ENCODE measurements at places on chromosomes 11 and 22.
A peak's percentile ranks its signal among the peaks of the same experiment; 100 is the strongest.

- DNase-seq: no peak
Observed at GRCh38 chr11:125960771-125961170, 14.9 kb downstream of the VSIG10L2 start.

DNA sequence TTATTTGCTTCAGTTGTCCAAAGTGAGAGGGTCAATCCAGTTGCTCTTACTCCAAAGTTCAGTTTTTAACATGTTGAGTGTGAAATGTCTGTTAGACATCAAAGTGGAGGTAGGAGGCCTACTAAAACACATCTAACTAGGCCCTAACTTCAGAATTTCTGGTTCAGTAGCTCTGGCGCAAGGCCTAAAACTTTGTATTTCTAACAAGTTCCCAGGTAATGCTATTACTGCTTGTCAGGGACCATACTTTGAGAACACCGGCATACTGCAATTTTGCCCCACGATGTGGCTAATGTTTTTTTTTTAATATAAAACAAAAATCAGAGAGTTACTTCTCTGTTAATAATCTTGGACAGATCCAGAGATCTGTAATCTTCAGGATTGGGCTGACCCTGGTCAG is 72.4 kb upstream of the LRRC55 start:
- DNase-seq: no peak

- DNase-seq: no peak
Observed at GRCh38 chr11:77047007-77047927, 13.1 kb downstream of the B3GNT6 start.

GRCh38 chr11:68825571-68825970 is 16.1 kb downstream of the CPT1A start:
- DNase-seq: no peak

DNA sequence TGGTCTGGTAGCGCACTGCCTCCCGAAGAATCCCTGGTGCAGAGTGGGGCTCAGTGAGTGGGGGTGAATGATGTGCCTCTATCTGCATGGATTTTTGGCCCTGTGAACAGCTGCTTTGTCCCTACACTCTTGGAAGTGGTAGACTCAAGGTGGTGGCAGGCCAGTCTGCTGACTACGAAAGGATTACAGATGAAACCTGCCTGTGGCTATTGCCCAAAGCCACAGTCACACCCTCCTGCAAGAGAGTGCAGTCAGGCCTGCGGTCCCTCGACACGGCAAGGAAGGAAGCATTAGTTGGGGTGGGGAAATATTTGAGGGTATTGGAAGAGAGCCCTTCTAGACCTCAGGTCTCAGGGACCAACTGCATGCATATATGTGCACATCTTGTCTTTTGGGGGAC is 63.7 kb downstream of the DSCAML1 start:
- no peak for DNase-seq

GRCh38 chr11:133171374-133171773 is 360.9 kb downstream of the OPCML start:
- no peak for DNase-seq

DNA sequence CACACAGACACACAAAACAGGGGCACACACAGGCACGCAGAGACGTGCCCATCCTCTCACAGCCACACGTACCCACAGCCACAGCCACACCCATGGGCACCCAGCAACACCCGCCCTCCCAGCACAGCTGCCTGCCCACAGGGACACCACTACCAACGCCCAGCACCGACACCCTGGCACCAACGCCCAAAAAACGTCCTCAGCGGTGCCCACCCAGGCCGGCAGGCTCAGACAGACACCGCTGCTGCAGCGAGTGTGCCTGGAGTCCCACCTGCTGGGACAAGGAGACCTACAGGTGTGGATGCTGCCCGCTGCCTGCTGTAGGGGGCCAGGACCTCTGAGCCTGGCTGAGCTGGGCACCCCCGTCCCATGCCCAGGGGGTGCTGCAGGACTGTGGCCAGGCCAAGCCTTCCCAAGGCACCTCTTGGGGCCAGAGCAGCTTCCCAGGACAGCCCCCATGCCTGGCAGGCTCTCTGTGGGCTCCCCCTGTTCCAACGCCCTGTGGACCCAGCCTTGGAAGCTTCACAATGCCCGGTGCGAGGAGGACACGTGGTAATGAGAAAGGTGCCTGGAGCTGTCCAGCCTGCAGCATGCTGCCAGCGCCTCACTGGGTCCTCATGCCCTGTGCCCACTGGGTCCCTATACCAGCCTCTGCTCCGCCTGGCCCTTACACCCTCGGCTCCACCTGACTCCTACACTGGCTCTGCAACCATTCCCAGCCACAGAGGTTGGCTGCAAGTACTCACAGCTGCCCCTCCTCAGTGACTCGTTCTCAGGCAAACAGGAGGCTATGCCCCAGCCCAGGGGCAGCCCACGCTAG is 45.8 kb upstream of the TH start:
- DNase-seq: no peak

- peak; percentile 63 for DNase-seq
Observed at GRCh38 chr11:116895048-116895757, 57.8 kb upstream of the APOA1 start.

GRCh38 chr22:31106731-31107177 is 614 bp downstream of the SELENOM start:
- no peak for DNase-seq

DNA sequence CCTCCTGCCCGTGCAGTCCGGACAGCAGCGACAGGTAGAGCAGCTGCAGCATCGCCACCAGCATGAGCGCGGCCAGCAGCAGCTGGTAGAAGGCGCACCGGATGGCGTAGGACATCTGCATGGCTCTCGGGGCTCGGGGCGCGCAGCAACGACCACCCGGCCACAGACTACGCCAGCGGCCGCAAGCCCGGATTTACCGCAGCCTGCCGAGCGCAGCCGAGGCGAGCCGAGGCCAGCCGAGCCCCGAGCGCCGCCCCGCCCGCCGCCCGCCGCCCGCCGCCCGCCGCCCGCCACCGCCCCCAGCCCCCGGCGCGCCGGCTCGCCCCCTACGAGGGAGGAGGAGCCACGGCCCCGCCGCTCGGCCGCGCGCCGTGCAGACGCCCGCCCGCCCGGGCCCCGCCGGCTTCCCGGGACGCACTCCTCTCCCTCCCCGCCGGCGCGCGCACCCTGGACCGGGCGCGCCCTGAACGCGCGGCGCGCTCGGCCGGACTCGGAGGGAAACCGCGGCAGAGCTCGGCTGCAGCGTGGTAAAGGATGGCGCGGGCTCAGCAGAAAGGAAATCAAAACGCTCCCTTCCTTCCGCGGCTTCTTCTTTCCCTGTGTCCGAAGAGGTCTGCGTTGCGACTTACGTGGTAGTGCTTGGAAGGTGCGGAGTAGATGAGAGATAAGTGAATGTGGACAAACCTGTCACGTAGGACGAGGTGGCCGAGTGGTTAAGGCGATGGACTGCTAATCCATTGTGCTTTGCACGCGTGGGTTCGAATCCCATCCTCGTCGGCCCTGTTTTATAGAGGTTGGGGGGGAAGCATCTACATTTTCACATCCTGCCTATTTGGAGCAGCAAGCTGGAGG is at the start of gene B4GAT1:
Gene B4GAT1, minus strand, starts transcription at position 205 of the 852 bp plus-strand sequence. Its CDS starts 84 bp downstream, at position 121.
- peak; percentile 80 for DNase-seq

DNA sequence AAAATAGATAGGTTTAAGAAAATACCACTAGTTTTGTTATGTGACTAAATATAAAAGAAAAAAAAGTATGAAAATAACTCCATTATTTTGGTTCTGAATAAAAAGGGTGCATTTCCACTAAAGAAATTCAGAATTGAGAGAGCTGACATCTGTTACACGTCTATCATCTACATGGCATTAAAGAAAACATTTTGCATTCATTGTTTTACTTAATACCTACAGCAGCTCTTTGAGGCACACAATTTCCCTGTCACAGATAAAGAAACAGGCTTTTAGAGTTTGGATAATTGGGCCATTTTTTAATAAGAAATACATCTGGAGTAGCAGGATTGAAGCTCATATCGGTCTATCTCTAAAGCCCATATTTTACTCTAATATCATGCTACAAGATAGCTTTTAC is 145.7 kb upstream of the LUZP2 start:
- DNase-seq: no peak

DNA sequence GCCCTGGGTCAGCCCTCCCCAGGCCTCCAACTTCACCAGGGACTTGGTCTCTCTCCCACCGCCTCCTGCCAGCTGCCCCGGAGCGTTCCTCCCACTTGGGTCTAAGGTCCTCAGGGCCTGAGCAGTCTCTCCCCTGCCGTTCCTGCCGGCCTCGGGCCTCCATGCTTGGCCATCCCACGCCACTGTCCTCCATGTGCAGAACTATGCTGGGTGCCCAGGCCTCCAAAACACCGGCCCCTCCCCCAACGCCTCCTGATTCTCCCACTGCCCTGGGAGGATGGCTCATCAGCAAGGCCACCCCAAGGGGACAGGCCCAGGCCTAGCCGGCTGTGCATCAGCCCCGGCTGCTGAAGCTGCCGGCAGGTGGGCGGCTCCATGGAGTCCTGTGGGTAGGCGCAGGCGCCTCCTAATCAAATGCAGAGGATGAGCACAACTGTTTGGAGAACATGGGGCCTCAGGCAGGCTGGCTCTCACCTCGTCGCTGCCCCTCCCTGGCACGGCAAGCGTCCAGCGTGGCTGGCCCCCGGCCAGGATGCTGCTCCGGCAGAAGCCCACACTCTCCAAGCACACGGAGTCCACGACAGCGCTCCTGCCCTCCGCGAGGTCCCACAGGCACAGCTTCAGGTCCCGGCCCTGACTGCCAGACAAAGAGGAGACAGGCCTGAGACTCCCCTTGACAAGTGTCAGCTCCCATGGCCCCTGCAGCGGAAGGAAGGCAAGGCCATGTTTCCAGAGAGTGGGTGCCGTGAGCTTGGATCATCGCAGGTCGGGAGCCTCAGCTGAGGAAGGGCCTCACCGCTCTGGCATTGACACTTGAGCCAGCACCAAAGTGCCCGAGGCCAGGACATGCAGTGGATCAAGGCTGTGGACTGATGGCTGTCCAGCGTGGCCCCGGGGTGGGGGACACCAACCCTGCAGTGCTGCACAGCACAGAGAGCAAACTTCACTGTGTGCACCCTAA is 42.6 kb downstream of the GNB1L start:
- no peak for DNase-seq

GRCh38 chr11:64656862-64657261 is 65.8 kb downstream of the SLC22A12 start:
- DNase-seq: peak; percentile 57

- DNase-seq: no peak
Observed at GRCh38 chr11:124643605-124644425, 21.2 kb downstream of the TBRG1 start.

DNA sequence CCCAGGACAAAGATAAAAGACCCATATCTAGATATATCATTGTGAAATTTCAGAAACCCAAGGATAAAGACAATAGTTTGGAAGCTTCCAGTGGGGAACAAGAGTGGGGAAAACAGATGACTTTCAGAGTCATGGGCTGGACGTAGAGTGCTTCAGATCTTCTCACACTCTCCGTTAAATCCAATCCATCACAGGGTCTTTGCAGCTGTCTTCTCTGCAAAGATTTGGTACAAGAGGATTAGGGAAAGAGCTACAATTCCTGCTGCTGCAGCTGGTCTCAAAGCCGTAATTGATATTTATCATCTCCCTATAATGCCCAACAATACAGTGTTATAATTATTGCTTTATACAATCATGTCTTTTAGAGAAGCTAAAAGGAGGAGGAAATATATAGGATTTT is 63.4 kb upstream of the CLPB start:
- DNase-seq: no peak

GRCh38 chr11:64762277-64762673 is 2.5 kb upstream of the PYGM start:
- DNase-seq: no peak

DNA sequence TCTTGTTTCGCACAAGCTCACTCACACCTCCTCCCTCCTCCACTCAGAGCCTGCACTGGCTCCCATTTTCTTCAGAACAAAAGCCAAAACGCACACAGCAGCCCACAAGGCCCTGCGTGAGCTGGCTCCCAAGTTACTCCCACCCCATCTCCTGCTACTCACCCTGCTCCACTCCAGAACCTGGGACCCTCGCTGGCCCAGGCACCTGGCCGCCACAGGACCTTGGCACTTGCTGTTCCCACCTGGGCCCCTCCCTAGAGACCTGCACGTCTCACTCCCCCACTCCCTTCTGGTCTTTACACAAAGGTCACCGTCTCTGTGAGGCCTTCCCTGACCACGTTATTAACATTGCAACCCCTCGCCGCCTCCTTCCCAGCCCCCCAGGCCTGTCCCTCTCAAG is 945 bp upstream of the MFNG start:
- DNase-seq: no peak

DNA sequence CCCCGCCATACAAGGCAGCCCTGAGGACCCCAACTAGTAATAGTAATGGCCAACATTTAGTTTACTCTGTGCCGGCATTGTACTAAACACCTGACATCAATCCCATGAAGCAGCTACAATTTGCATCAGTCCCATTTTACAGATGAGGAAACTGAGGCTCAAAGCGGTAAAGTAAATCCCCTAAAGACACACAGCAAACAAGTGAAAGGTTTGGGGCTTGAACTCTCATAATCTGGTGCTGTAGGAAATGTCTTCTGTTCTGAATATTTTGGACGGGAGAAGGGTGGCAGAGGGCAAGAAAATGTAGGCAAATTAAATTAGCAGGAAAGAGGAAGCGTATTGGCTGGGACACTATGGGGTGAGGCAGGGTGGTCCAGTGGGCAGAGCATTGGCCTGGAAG is 160.3 kb upstream of the SYT13 start:
- DNase-seq: no peak

DNA sequence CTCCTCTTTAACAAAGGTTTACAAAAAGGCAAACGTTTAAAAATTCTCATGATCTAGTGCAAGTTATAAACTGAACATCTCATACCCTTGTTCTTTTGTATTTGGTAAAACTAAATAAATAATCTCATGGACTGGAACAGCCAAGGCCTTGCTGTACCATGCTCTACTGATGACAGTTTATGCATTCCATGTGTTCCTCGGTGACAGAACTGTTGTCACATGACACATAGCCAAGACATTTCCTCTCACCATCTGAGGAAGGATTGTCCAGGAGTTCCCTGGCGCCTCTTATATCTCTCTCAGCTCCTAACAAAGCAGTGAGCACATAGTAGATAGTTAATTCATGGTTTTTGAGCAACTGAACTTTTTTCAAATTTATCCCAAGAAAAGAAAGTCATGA is 12.6 kb downstream of the CCDC83 start:
- DNase-seq: no peak

DNA sequence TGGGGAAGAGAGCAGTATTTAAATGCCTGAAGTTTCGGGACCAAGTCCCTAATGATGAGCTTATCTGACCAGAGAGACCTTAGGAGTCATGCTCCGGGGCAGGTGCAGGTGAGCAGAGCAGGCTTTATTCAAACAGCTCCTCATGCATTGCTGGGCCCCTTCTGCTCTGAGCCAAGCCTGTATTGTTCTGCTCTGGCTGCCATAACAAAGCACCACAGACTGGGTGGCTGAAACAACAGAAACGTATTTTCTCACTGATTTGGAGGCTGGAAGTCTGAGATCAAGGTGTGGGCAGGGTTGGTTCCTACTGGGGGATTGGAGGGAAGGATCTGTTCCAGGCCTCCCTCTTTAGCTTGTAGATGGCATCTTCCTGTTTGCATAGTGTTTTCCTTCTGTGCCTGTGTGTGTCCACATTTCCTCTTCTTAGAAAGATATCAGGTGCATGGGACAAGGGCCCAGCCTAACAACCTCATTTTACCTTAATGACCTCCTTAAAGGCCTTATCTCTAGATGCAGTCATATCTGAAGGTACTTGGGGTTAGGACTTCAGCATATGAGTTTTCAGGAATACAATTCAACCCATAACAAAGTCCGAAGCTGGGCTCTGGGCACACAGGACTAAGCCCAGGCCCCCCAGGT is 97.1 kb upstream of the PARVA start:
- no peak for DNase-seq
